Left kidney (tissue), 8 donors: ENCODE measurements at places on chromosomes 7 and 10.

DNA sequence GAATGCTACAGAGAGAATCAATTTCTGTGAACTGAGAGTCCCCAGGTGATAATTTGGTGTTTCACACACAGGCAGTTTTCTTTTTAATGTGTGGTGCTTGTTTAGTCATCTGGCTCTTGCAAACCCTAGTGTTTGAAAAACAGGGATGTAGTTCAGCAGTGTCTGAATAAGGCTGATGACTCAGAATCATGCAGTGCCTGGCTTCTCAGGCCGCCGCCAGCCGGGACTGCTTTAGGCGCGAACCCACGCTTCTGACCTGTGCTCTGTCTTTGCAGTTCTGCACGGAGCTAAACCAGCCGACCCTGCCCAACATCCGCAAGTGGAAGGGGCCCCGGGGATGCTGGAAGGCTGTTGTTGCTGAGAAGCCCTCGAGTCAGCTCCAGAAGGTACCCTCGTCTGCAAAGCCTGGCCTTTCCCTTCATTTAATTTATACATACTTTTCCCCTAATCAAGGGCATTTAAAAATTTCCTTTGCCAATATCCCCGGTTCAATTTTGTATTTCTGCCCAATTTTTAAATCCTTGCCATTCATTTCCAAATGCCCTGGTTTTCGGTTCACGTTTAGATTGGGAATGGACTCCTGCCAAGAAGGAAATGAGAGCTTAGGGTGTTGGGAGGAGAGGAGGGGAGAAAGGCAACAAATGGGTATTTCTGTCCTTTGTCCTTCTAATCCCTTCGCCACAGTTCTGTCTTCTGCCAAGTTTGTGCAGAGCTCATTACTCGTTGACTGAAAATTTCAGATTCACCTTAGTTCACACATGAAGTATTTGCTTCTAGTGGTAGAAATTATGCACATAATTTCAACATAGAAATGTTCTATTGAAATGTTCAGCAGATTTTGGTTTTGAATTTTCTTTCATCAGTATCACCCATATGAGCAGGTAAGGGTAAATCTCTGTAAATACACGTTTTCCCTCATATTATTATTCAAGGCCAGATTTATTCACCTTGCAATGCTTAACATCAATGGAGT is 108.5 kb upstream of the ANLN start:
- no peak for DNase-seq

DNA sequence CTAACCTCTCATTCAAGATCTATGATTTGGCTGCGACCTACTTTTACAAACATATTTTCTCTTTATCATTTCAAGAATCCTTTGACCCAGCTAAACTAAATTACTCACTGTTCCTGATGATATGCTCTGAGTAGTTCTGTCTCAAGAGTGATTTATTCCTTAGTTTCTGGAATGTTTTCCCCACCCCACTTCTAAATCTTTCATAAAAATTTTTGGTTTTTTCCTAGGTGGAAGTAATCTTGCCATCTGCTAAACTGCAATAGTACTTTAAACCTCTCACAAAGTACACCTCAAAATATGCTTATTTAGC is 170.8 kb downstream of the DNAJC1 start:
- no peak for DNase-seq

DNA sequence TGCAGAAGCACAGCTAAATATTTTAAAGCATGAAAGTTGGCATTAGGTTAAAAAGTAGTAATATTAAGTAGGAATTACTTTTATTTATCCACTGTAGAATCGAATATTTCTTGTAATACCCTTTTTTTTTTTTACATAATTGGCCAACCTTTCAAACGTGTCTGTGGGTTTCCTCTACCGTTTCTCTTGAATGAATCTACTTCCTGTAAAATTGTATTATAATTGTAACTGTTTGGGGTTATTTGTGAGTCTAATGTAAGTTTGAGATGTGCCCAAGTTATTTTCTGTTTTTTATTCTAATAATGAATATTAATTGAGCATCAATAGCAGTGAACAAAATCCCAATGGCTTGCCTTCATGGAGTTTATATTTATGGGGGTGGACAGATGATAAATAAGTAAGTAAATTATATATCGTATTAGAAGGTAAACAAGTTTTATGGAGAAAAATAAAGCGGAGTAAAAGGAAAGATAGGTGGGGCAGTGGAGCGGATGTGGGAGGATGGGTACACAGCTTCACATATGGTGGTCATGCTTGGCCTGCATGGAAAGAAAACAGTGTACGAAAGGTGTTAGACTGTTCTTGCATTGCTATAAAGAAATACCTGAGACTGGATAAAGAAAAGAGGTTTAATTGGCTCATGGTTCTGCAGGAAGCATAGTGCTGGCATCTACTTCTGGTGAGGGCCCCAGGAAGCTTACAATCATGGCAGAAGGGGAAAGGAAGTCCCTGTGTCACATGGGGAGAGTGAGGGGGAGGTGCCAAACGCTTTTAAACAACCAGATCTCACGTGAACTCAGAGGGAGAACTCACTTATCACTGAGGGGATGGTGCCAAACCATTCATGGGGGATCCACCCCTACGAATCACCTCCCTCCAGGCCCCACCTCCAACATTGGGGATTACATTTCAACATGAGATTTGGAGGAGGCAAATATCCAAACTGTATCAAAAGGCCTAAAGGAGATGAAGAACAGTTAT is 5.4 kb downstream of the TSPAN13 start:
- no peak for DNase-seq

GRCh38 chr7:74617180-74617744 is 40.3 kb upstream of the GTF2I start:
- peak; percentile 64 for DNase-seq

DNA sequence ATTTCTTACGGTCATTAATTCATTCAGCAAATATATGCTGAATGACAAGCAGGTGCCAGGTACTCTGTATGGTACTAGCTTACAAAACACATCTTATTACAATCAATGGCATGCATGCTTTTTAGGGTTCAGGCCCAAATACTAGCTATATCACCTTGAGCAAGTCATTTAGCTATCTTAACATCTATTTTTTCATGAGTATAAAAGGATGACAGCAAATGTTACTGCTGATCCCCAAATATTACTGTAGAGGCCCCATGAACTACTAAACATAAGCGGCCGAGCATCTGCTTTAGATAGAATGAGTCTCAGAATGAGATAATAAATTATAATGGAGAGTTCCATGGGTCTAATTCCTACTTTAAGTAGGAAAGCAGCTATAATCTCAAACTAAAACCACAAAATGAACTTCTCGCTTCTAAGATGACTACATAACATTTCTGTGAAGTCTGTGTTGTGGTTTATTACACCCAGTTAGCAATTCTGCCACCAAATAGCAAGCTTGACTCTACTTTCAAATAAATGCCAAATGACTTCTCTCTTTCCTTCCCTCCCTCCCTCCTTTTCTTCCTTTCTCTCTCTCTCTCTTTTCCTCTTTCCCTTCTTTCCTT is 113.7 kb upstream of the LRRN3 start:
- DNase-seq: no peak

DNA sequence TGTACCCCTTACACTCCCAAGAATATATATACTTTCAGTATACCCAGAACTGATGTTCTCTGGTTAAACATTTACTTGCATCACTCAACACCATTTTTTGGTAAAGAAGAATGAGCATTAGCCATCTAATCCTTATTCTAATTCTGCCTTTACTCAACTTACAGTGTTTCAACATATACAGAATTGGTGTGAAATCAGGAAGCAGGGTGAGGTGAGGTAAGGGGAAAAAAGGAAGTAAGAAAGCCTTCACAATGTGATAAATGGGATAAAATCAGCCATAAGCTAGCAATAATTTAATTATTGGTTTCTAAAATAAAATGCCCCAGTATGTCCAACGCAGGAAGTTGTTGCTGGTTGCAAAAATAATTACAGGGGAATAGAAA is 605.4 kb downstream of the KCNMA1 start:
- DNase-seq: no peak

DNA sequence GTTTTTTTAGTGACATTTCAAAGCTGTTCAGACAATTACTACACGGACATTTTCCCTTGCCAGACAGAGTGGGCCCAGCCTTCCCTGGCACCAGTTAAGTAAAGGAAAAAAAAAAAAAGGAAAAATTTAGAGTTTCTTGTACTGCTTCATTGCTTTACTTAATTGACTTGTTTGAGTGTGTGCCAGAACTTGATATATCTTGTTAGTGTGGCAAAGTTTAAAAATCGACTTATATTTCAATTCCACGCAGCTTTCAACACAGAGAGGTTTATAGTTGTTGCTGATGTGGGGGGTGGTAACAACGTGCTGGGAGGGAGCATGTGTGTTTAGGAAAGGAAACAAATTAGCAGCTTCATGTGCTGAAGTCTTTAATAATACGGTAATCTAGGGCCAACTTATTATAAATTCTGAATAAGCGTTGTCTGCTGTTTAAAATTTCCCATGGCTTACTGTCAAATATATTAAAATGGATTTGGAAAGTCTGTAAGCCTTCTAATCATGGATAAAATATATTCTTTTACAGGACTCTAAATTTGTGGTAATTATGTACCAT is 1104.6 kb downstream of the SORCS3 start:
- DNase-seq: peak; percentile 28

- DNase-seq: no peak
These were observed 753.2 kb downstream of the DNAJB9 start for GRCh38 chr7:109322833-109323232.

- DNase-seq: no peak
These were observed 53.5 kb downstream of the INSYN2A start for GRCh38 chr10:127142856-127143255.
